ENCODE measurements at places on chromosomes 12 and 14.

- no peak for DNase-seq
Measured at GRCh38 chr12:13465635-13466034, 269.1 kb downstream of the EMP1 start.

DNA sequence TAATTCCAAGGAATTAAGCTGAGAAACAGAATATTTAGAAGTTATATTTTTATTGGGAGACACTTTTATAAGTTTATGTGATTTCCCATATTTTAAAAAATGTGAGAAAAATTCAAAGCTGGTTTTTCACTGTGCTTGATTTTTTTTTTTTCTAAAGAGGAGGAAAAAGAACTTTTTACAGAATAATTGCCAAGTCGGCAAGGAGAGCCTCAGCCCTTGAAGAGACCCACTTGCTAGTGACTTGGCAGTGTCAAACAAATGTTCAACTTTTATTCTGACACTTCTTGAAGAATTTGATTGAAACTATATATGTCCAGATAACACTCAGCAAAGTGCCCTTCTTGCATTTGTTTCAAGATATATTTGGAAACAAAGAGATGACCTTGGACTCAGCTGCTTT, 52.3 kb upstream of the ATP2A2 start:
- DNase-seq: no peak

GRCh38 chr12:70122804-70123203, 120.4 kb upstream of the CNOT2 start:
- DNase-seq: no peak

DNA sequence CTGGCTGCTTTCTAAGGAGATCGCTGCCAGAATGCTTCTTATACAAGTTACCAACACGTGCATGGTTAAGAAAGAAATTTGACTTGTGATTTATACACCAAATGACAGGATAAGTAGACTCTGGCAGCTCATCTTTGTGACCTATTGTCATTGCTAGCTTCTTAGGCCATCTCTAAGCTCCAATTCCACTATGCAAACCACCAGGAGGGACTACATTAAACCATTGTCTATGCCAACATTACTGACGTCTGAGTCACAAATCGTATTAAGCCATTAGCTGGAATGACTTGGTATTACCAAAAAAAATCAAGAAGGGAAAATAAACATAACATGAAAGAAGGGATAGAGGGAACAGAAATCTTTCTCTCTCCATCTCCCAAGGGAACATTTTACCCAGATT, 15.8 kb upstream of the VPS33A start:
- no peak for DNase-seq

- no peak for DNase-seq
Measured at GRCh38 chr12:20549108-20549719, 145.9 kb upstream of the SLCO1C1 start.

- no peak for DNase-seq
Measured at GRCh38 chr12:127445581-127446139, 821.3 kb upstream of the TMEM132C start.

DNA sequence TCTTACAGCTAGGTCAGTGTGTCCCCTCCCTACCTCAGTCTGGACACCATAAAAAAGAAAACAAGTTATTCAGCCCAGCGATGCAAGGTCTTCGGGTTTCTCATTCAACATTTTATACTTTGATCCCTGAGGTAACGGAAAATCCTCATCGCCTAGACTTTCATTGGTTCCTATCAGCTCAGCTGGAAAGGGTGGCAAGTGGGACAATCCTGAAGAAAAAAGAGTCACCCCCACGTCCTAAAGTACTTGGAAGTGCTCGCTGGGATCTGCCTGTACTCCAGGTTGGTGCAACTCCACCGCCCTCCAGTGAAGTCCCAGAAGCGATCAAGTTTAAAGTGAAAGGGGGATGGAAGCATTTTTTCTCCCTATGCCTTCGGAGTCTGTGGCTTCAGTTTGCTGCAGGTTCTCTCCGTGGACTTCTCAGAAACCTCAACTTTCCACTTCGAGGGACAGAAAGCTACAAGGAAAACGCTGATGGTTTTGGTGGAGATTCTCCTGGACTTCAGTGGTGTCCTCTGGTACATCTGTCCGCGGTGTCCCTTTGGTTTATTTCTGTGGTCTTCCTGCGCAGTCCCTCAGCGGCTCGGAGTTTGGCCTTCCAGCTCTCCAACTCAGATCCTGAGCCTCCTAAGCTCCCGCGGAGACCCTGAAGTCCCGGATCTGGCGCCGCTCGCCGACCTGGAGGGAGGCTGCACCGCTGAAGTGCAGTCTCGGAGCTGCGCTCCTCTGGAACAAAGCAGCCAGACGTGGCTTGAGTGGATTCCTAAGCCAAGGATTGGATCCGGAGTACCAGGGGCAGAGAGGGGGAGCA, 1.8 kb upstream of the LRFN5 start:
- no peak for DNase-seq

GRCh38 chr14:102469261-102469660, 40.3 kb downstream of the ANKRD9 start:
- DNase-seq: no peak

- no peak for DNase-seq
Measured at GRCh38 chr14:71780075-71780474, 152.2 kb upstream of the RGS6 start.

- DNase-seq: no peak
Measured at GRCh38 chr12:66051361-66051760, 79.2 kb downstream of the LLPH start.

DNA sequence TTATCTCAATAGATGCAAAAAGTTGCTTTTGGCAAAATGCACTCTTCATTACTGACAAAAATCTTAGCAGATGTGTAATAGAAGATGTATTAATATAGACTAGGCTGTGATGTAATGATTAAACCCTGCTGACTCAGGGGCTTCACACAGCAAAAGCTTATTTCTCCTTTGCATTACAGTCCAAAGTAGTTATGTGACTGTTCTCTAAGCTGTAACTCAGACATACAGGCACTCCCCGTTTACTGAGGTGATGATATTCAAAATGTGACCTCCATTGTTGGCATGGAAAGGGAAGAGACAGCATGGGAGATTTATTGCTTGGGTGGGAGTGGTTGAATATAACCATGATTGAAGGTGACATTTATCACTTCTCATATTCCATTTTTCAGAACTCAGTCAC, 331.5 kb downstream of the SNAPC1 start:
- no peak for DNase-seq

GRCh38 chr12:107115119-107115518, 21.8 kb upstream of the CRY1 start:
- no peak for DNase-seq

GRCh38 chr12:49707128-49707811, at the start of gene FMNL3:
Gene FMNL3, minus strand, starts transcription at chr12:49707405. Its CDS starts 225 bp downstream, at chr12:49707180.
- peak; percentile 99 for DNase-seq

GRCh38 chr12:96036765-96037455, 1.5 kb upstream of the LTA4H start:
- DNase-seq: no peak

GRCh38 chr14:103568952-103569351, 6.2 kb downstream of the COA8 start:
- no peak for DNase-seq

DNA sequence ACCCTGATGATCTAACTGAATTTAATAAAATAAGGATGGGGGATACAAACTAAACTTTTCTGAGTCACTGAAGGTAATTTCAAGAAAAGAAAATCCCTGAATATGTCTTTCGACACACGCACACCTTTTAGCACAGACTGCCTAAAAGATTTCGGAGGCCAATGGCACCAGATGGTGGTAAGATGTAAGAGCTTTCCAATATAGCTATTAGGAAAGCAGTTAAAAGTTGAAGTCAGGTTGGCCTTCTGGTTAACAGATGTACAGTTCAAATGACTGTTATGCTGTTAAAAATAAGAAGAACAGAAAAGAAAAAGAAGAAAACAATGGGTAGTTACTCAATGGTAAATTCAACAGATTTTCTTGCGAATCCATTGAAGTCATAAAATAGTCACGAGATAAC, 80.7 kb upstream of the KRR1 start:
- DNase-seq: no peak

DNA sequence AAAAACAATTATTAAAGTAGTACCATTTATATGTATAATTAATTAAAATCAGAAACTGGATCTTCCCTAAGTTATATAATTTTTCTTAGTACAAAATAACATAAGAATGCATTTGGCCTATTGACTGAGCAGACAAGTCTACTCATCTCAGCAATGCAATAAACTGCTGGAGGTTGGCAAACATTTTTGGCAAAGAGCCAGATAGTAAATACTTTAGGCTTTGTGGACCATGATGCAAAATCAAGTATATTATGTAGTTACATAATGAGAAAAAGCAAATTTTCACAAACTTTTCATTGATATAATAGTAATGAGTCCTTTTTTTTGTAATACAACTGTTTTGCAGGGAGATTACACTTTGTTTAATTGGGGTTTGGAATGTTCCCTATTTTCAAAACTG, 30.9 kb downstream of the ERGIC2 start:
- DNase-seq: no peak

DNA sequence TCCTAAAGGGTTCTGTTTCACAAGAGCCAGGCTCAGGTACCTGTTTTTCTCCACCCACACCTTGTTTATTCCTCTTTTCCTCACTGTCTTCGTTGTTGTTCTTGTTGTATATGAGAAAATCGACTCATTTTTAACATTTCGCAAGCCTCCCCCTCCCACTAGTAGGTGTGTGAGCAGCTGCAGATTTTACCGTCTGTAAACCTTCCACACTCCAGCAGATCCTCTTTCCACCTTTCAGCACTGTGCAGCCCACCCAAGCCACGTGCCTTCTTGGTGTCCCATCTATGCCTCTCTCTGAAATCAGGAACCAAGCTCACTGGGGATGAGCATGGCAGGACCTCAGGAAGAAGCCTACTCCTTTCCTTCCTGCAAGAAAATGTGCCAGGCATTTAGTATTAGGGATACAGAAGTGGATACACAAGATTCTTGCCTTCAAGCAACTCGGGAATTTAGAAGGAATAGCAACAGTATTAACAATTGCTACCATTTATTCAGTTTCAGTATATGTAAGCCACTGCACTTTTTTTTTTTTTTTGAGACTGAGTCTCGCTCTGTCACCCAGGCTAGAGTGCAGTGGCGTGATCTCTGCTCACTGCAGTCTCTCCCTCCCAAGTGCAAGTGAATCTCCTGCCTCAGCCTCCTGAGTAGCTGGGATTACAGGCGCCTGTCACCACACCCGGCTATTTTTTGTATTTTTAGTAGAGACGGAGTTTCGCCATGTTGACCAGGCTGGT, 113.6 kb downstream of the CHST11 start:
- no peak for DNase-seq

DNA sequence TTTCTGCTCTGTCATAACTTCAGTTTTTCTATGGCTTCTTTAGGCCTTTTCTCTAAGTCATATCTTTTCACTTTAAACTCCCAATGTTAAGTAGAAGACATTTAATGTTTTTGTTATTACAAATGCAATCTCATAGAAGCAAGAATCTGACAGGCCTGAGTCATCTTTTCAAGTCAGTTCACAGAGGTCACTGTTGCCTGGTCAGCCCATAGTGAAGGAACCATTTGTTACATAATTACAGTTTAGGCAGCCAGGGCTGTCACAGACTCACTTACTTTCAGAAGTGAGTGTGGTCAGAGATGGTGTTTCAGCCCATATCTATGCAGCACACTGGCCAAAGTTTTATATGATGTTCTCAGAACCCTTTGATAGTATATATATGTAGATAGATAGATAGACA, 46.5 kb downstream of the CCER1 start:
- no peak for DNase-seq

DNA sequence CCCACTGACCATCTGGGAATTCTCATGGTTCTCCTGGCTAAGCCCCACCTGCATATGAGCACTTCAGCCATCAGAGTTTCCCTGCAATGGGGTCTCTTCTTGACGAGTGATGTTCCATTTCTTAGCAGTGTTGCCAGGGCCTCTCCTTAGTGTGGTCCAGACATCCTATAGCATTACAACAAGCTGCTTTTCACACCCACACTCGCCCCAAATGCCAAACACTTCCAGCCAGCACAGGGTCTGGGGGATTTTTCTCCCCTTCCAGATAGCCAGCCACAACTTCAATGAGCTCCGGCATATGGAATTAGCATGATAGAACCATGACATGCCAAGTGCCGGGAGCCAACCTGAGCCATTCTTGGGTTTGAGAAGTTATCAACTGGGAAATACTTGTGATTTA, 267.4 kb downstream of the ZFP36L1 start:
- no peak for DNase-seq

DNA sequence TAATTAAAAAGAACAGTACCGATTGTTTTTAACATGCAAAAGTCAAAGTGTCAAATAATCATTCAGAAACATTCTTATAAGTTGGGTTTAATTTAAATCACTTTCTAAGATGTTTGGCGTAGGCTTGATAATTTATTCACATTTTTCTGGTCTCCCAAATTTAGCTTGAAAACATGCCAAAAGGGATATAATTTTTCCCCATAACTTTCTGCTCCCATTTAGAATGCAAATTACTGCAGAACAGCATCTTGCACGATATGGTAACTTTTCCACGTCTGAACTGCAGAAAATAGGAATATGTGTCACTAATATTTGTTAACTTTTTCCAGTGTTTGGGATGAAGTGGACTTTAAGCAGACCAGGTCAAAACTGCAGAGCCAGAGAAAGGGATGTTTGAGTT, 1592.4 kb upstream of the SEL1L start:
- no peak for DNase-seq

DNA sequence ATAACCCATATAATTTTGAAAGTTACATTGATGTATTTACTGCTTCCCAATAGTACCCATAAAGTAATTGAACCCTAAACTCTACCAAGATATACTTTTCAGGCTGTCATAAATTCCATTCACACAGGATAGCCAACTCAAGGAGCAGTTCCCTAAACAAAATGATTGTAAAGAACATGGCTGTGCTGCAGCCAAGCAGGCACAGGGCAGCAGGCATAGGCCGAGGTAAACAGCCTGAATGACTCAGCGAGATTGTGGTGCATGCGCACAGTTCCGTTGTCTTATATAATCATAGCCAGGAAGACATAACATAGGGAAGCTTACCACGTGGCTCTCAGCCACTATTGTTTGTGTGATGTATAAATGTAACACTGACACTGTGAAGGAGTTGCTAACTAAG, 344.9 kb downstream of the FSCB start:
- no peak for DNase-seq

GRCh38 chr14:39827901-39828655, 395.8 kb upstream of the FBXO33 start:
- DNase-seq: no peak

DNA sequence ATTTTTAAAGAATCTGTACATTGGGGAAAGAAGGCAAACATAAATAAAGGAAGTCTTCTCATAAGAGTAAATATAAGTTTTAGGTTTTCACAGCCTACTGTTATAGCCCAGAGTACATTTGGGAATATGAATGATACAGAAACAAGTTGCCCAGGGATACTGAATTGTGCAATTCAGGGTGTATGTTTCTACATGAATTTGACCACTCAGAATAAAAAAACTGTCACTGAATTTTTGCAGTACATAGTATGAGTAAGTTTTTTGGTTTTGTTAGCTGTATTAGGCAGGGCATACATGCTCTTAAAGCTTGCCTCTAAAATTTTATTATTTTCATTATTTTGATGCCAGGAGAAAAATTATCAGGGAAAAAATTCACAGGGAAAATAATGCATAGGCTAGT, 6.6 kb upstream of the PCNX4 start:
- DNase-seq: no peak

- no peak for DNase-seq
Measured at GRCh38 chr12:6370994-6371754, 4.2 kb downstream of the SCNN1A start.

Data from naive thymus-derived CD8-positive, alpha-beta T cell (primary cell).